ENCODE measurements at places on chromosomes 5 and 9.

- no peak for DNase-seq
Observed at GRCh38 chr5:72602696-72603685, 95.8 kb upstream of the ZNF366 start.

GRCh38 chr5:169742771-169743296 lies 105.8 kb downstream of the DOCK2 start:
- DNase-seq = peak; percentile 77

DNA sequence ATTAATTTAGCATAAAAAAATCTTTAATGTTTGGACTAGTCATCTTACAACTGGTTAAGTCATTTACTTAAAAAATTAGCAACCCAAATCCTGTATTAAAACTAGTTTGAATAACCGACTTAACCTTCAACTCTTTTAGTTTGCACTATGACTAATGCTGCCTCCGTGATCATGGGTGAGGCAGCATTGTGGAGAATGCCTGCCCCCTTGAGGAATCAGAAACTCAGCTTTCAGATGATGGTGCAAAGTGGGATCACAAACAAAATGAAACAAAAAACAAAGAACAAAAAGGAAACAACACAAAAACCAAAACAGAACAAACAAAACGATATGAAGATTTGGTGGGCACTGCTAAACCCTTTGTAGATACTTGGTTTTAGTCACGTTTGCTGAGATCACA lies 127.0 kb upstream of the PALM2AKAP2 start:
- DNase-seq = no peak

- DNase-seq = no peak
Observed at GRCh38 chr9:128552744-128553440, 505 bp downstream of the SPTAN1 start.

DNA sequence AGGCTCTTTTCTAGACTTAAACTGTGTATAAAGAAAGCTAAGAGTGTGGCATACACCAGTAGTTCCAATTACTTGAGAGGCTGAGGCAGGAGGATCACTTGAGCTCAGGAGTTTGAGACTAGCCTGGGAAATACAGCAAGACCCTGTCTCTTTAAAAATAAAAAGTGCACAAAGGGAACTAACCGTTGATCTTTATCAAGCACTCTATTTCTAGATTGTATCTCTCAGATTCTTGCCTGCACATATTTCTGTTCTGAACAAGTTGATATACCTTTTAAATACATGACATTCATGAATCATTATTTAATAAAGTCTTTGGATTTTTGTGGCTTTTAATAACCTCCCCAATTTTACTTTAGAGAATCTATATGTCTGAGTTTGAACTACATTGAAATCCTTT lies 47.2 kb downstream of the HMGCR start:
- no peak for DNase-seq

DNA sequence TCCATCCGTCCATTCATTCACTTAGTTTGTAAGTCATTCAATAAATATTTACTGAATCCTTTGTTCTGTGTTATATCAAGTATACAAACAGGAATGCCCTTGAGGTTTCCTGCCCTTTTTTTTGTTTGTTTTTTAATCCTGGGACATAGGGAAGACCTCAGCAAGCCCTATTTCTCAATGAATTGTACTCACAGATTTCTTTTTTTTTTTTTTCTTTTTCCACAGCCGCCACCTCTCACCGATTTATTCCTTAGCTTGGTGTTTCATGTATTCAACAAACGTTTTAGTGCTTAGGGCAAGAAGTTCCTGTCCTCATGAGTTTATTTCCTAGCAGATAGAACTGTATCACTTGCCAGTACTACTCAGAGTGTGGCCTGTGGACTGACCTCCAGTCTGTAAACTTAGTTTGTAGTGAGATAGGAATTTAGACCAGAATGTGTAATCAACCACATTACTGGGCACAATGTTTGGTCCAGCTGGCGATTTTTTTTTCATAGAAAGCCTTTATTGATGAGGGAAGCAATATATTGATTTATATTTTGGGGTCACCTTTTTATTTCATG lies 35.4 kb upstream of the C5orf47 start:
- no peak for DNase-seq

DNA sequence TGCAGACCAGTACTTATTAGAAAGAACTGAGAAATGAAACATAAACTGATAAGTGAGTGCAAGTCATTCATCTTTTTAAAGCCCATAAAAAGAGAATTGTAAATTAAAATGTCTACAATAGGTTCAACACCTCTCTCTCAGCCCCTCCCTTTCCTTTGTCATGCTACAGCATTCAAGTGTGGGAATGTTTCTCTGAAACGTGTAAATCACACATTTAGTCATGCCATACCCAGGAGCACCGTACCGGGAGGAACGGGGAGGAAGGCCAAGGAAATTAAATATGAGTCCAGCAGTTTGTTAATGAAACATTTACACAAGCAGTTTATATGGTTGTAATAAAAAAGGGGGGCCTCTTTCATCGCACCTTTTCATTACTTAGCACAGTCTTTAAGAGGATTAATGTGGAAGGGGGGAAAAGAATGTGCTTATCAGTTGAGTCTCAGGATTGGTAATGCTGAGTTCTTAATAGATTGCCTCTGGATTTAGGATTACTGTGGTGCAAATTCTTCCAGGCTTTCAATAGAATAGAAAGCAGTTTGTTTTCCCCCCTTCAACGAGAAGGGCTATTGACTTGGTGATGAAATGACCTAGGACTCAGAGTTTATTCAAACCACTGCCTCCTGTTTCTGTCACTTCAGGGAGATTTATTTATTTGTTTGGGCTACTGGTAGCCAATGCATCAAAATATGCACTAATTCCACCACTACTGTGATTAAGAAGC lies 176.0 kb upstream of the ZNF608 start:
- no peak for DNase-seq

DNA sequence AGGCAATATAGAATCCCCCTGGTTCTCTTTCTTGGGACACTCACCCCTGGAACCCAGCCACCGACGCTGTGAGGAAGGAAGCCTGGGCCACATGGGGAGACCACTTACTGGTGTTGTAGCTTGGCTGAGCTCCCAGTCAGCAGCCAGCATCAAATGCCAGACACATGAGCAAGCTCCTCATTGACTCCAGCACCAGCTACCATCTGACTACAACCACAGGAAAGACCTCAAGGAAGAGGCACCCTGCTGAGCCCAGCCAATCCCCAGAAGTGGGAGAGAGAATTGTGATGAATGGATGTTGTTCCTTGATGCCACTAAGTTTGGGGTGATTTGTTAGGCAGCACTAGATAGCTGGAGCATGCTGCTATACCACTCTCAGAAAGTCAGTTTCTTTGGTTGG lies 36.0 kb downstream of the BNIP1 start:
- DNase-seq = no peak

DNA sequence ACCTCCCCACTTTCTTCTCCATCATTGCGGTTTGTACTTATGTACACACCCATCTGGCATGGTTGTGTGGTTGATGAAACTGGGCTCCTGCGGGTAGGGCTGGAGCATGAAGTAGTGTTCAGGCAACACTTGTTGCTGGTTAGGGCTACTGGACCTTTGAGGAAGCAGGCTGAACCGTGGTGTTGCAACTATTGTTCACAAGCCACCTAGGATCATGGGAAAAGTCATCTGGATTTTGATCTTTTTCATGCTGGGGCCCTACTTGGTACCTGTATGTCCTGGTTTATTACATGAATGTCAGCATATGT lies 40.1 kb upstream of the TIFAB start:
- no peak for DNase-seq

Data from AG09319 (cell line).